ENCODE measurements at places on chromosomes 6 and 20.

GRCh38 chr6:13181393-13181792, 146.9 kb downstream of the TBC1D7 start:
- DNase-seq, result no peak

- DNase-seq, result no peak
Observed at GRCh38 chr20:47953471-47953870, 168.2 kb upstream of the SULF2 start.

DNA sequence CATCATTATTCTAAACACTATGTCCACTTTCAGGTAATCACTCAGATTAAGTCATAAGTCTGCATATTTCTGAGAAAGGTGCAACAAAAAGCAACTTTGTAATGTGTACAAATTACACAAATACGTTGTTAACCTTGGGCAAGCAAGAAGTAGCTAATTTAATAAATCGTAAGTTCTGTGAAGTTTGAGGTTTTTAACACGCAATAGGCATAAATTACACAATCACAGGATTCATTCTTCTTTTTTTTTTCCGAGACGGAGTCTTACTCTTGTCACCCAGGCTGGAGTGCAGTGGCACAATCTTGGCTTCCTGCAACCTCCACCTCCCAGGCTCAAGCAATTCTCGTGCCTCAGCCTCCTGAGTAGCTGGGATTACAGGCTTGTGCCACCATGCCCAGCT, 57.2 kb upstream of the F13A1 start:
- no peak for DNase-seq

- DNase-seq, result peak; percentile 71
Observed at GRCh38 chr6:138161338-138162110, at the start of gene ARFGEF3. ARFGEF3 (plus strand) TSS chr6:138161939; CDS start chr6:138162087, 148 bp downstream.

GRCh38 chr20:64196309-64196708, 32.1 kb downstream of the MYT1 start:
- no peak for DNase-seq

- DNase-seq, result no peak
Observed at GRCh38 chr6:135084916-135085269, 30.3 kb upstream of the HBS1L start.

DNA sequence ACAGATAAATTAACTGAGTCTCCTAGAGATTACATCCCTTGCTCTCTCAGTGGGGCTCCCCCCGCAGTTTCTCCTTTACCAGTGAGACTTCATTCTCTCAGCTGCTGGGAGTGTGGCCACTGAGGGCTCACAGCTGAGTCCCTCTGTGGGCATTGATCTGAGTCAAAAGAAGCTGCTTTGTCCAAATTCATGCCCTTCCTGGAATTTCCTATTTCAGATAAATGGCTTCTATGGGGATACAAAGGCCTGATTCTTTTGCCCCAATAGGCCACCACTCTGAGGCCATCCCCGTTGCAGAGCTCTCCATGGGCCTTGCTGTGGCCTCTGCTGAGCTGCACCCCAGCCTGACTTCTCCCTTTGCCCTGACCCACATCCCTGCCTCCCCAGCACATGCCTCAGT, 10.0 kb downstream of the CST5 start:
- DNase-seq, result no peak

Data from H9 (cell line).